ENCODE measurements at places on chromosomes 3 and 15. TPM values are rescaled to one million over a fixed set of nuclear protein-coding genes. Genes with fewer than 3 reads are reported as not detected.

DNA sequence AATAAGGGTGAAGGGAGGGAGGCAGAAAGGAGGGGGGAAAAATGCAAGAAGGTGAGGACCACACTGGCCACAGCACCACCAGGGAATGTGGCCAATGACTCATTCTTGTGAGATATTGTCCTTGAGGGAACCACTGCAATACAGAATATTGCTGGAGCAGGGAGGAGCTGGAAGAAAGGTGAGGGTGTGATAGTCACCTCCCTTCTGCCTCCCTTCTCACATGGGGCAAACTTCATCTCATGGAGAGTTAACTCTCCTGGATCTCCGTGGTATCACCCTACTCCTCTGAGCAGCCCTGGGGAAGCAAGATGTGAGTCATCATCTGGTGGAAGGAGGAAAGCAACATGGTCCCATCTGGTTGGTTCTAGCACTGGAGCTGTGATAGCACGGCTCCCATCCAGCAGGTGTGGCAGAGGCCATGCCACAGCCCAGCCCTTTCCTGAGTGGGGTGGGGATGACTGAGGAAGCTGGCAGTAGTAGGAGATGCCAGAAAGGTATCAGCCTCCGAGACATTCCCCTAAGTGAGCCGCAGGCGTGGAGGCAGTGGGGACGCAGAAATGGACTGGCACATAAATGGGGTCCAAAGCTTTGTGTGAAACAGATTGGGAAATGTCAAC, 115.9 kb upstream of the LPP start:
- DNase-seq, result no peak

Gene SI
- not detected for total RNA-seq

DNA sequence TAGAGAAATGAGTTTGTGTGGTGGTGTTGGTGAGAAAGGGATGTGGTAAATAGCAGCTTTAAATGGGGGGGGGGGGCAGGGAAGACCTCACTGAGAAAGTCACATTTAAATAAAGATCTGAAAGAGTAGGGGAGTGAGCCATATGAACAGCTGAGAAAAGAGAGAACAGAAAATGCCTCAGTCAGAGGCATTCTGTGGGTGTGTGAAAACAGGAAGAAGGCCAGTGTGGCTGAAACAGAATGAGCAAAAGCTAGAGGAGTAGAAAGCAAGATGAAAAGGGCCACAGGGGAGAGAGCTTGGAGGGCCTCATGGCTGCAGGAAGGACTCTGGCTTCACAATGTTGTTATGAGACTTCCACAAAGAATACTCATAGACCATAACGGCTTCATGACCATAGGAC, 783.3 kb downstream of the ZPLD1 start:
- no peak for DNase-seq

GRCh38 chr3:55408193-55408826, 78.8 kb downstream of the WNT5A start:
- no peak for DNase-seq

DNA sequence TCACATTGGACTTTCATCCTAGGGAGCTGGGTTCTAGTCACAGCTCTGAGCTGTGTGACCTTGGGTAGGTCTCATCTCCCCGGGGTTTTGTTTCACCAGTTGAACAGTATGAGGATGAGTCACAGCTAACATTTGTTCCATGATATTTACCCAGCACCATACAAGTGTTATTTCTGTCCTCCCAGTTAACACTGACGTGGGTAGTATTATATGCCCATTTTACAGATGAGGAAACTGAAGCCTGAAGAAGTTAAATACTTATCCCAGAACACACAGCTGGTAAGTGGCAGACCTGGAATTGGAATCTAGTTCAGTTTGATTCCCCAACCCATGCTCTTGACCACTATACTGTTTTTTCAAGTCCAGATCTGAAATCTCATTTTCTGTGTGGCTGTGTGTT, 908 bp upstream of the RARB start:
- DNase-seq, result no peak

- DNase-seq, result no peak
Observed at GRCh38 chr3:101791778-101792177, 12.8 kb downstream of the NXPE3 start.

Gene CALML4
- total RNA-seq, result 0.99 TPM

DNA sequence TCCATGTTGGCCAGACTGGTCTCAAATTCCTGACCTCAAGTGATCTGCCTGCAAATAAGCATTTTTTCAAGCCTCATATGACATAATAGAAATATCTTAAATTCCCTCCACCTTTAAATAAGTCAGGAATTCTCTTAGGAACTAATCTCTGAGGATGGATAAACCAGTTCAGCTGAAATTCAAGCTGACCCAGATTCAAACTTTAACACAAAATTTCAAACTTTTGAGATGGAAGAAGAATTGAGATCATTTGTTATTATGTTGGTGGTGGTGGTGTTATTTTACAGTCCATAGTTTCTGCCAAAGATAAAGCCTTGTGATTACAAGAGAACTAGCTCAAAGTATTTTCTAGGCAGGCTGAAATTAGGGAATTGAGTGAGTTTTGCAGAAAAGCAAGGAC, 85.5 kb downstream of the SSR3 start:
- no peak for DNase-seq

DNA sequence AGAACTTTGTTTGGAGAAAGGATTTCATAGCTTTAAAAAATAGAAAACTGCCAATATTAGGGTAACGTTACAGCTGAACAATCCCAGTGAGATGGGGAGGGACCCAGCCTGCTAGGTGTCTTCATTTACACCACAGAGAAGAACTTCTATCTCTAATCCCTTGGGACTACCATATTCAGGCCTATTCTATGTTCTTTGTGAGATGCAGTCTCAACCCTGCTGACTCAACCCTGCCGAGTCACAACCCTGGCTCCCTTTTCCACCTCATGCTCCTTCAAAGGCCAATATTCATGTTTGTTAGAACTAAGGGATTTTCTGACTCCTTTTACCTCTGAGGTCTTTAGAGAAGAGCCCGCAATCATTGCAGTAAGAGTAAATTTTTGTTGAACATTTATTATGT, 350.5 kb downstream of the EPHB1 start:
- no peak for DNase-seq

DNA sequence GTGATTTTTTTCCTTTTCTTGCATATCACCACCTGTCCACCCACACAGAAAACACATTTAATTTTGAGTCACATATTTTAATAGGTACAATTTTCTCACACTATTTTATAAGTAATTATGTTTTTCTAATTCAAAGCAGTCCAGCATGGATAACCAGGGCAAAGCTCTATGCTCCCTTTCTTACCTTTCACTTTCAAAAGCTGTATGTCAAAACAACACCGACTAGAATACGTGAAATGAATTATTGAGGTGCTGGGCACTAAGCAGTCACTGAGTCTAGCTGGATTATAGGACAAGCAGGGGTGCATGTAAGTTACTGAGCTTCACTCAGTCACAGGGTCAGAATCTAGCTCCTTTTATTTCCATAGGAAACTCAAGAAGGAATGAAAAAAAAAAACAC, 60.6 kb downstream of the LSAMP start:
- DNase-seq, result no peak

DNA sequence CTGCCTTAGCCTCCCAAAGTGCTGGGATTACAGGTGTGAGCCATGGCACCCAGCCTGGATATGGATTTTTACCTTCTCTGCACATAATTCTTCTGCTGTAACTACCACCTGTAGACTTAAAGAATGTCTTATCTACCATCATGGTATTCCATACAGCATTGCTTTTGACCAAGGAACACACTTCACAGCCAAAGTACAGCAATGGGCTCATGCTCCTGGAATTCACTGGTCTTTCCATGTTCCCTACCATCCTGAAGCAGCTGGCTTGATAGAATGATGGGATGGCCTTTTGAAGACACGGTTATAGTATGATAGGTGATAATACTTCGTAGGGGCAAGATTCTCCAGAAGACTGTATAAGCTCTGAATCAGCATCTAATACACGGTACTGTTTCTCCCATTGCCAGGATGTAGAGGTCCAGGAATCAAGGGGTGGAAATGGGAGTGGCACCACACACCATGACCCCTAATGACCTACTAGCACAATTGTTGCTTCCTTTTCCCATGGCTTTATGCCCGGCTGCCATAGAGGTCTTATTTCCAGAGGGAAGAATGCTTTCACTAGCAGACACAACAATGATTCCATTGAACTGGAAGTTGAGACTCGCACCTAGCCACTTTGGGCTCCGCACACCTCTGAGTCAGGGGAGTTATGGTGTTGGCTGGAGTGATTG, 60.9 kb upstream of the CDV3 start:
- DNase-seq, result no peak

- no peak for DNase-seq
Observed at GRCh38 chr3:178971614-178972013, 100.0 kb downstream of the ZMAT3 start.
